Stimulated activated CD4-positive, alpha-beta T cell treated with anti-CD3 and anti-CD28 coated beads, Interleukin-2, amount 100 ng/mL, for 24 hours (primary cell): ENCODE measurements at places on chromosomes 3 and 15.

GRCh38 chr3:81521855-81522254, 239.6 kb downstream of the GBE1 start:
- DNase-seq: no peak

GRCh38 chr15:61118885-61119284, 110.2 kb downstream of the RORA start:
- DNase-seq: no peak

- no peak for DNase-seq
These were observed 41.0 kb upstream of the MANF start for GRCh38 chr3:51343918-51344687.

DNA sequence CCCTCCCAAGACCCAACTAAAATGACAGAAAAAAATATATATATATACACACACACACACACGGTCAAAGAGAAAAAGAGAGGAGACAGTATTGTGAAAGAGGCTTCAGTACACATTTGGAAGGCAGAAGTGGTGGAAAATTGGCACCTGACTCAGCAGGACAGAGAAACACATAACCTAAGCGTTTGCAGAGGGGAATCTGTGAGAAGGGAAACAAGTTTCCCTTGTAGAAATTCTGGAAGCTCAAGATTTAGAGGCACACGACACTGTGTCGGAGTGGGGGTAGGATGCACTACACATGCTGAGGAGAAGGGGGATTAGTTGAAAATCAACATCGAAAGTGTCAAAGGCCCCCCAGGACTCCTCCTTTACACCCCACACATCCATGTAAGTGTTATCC, 53.1 kb downstream of the PAK2 start:
- no peak for DNase-seq

DNA sequence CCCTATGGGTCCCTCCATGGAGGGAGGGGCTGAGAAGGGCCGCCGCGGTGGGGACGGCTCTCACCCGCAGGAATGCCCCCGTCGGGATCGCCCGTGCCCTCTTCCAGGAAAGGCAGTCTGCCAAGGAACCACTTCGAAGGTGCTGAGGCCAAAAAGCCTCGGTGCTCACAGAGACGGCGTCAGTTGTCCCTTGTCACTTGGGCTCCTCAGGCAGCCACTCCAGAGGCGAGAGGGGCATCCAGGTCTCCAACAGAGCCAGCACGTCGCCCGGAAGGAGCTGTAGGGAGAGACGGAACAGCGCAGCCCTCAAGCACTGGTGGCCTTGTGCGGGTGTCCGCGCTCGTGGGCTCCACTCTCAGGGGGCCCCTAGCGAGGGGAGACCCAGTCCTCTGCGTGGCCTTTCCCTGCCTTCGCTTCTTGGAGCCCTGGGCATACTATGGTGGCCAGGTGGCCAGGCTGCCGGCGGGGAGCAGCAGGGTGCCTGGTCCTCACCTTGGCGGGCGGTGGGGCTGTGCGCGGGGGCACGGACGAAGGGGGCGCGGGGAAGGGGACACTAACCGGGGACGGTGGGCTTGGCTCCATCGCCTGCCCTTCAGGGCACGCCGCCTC, 994 bp downstream of the MESP1 start:
- DNase-seq: peak; percentile 17

DNA sequence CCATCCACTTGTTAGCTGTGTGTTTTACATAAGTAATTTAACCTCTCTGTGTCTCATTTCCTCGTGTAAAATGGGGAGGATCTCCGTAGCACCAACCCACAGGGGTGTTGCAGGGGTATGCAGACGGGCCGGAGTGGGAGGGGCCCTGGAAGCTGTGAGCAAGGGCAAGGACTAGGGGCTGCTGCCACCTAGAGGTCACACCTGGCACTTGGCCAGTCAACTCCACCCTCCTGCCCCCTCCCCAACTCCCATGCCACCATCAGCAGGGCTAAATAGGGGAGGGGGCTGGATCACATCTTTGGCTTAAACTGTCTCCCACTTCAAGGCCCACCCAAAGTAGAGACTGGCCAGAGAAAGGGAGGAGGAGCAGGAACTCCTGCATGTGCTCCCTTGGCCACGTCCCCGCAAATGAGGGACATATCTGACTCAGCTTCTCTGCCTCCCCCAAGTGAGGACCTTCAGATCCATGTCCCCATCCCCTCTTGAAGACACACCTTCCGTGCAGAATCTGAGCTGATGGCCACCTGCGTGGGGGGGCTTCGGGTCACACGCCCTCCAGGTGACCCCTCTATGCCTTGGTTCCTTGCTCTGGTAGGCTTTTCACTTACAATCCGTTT, 2.6 kb downstream of the CCDC9B start:
- DNase-seq: peak; percentile 85

DNA sequence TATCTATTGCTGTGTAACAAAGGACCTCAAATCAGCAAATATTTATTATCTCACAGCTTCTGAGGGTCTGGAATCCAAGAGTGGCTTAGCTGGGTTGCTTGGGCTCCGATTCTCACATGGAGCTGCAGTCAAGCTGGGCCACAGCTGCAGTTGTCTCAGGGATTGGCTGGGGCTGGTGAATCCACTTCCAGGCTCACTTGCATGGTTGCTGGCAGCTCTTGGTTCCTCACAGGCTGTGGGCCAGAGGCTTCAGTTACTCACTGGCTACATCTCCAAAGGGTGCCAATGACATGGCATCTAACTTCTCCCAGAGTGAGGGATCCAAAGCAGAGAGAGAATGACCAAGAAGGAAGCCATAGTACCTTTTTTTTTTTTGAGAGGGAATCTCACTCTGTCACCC, 13.9 kb upstream of the SYNM start:
- DNase-seq: no peak

GRCh38 chr15:60390871-60391501, 6.8 kb downstream of the ANXA2 start:
- no peak for DNase-seq

- DNase-seq: no peak
These were observed 781 bp upstream of the NAALADL2 start for GRCh38 chr3:174858353-174858752.

GRCh38 chr3:111725706-111726105, 130.6 kb upstream of the ZBED2 start:
- DNase-seq: no peak

DNA sequence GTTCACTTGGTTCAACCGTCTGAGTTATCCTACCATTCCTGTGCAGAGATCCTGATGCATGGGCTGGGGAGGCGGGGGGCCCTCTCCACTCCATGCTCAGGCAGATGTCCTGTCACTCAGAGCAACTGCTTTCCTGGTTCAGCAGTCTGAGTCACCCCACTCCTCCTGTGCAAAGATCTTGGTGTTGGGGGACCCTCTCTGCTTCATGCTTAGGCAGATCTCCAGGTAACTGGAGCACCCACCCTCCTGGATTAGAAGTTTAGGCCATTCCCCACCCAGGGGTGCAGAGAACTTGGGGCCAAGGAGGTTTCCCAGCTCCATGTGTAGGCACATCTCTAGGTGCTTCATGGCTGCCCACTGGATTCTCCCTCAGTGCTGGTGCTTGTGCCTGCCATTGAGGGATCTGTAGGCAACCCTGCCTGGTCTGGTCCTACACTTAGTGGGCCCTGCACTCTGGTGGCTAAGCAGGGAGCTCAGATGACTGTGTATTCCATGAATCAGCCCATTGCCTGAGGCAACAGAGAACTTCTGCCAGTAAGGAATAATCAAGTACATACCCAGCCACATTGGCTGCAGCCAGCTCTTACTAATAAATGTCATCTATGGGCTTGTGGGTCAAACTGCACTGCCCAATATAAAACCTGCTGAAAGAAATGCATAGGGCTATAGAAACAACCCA, 465.4 kb upstream of the THBS1 start:
- no peak for DNase-seq

DNA sequence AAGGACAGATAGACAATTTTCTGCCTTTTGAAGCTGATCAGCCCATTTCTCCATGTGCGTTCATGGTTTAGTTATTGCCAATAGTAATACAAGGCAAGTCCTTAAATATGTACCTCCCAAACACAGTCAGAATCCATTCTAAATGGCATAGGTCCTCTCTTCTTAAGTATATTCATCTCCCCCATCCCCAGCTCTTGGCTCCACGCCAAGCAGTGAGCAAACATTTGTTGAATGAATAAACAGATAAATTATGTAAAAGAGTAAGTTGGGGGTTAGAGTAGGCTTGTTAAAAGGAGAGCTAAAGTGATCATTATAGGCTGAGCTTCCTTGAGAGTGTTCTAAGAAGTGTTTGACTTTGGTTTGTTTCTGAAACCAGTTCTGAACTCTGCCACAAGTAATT, 241.3 kb downstream of the ITPR1 start:
- no peak for DNase-seq

- no peak for DNase-seq
These were observed 559.0 kb upstream of the GOLIM4 start for GRCh38 chr3:168654700-168655099.

- DNase-seq: no peak
These were observed 21.9 kb downstream of the ZIC4 start for GRCh38 chr3:147384210-147385058.

- DNase-seq: peak; percentile 35
These were observed 1.3 kb downstream of the ADAM10 start for GRCh38 chr15:58748040-58748851.

GRCh38 chr3:88031642-88032077, 27.1 kb downstream of the CGGBP1 start:
- DNase-seq: no peak

GRCh38 chr3:175308097-175308496, 449.0 kb downstream of the NAALADL2 start:
- DNase-seq: no peak

GRCh38 chr3:9951962-9952805, at the start of gene PRRT3:
PRRT3 (minus strand) TSS chr3:9952408; CDS start chr3:9950115, 2,293 bp downstream.
- DNase-seq: peak; percentile 68

DNA sequence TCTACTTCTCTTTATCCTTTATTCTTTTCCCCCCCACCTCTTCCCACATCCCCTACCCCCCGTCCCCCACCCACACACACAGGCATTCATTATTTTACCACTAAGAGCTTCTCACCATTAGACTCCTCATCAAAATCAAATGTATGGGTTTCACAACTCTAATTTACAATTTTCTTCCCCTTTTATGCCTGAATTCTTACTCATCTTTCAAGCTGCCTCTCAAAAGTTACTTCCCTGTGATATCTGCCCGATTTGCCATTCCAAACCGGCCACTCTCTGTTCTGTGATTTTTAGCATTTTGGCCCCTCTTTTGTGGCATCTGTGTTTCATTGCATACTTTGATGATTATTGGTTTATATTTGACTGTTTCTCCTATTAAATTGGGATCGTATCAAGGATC, 42.2 kb downstream of the SLC9A9 start:
- no peak for DNase-seq

DNA sequence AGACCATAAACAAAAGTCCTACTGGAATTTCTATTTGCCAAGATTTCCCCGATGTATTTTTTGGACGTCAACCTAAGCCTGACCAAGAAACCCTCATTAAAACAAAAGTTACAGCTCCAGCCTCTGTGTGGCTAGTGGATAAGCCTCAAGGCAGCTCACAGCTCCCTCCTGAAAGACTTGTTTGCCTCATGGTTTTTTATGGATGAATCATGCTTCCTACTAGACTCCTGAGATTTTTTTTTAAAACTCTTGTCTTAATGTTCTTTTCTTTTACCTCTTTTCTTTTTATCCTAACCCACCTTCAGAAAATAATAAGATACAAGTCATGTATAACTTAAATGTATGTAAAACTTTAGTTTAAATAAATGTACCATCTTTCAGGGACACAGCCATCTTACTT, 52.4 kb downstream of the SUCNR1 start:
- no peak for DNase-seq

DNA sequence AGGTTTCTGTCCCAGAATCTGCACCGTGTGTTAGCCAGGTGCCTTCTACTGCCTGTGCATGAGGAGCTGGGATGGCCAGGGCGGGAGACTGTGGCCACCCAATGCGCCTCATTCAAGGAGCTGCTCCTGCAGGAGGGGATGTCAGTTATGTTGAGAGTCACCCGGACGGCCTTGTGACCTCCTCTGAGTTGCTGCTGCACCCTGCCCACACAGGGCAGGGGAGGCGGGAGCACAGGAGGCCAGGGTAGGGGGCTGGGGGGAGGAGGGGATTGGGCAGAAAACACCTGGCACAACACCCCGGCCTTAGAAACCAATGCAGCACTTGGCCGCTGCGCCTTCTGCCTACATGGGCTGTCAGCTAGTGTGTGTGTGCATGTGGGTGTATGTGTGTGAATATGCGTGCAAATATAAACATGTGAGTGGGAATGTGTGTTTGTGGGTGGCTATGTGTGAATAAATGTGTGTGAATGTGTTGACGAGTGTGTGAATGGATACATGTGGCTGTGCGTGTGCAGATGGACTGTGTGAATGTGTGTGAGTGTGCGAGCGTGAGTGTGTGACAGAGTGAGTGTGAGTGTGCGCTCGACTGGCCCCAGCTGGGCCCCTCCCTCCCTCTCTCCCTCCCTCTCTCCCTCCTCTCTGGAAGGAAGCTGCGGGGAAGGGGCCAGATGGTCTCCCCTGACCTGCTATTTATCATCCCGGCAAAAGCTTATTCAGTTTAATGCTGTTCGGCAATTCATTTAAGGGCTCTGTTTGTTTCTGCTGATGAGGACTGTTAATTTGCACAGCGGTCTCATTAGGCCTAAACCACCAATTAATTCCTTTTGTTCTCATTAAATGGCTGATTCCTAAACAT, 106.9 kb downstream of the TLE3 start:
- no peak for DNase-seq

GRCh38 chr15:22915866-22916515, 64.2 kb downstream of the CYFIP1 start:
- no peak for DNase-seq

DNA sequence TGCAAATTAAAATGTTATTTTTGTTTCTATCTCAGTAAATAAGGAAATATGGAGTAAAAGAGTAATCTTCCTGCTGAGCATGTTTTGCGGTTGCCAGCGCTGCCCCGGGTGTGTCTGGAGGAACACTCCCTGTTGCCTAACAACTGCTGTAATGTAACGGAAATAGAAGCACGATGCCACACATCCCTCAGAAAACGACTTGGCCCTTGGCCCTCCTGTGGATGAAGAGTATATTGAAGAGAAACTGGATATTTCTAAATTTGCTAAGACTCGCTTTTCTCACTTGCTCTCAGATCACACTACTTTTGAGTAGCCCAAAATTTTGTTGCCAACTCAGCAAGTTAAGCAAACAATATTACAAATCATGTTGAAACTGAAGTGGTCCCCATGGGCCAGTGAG, 18.9 kb downstream of the CX3CR1 start:
- peak; percentile 52 for DNase-seq

DNA sequence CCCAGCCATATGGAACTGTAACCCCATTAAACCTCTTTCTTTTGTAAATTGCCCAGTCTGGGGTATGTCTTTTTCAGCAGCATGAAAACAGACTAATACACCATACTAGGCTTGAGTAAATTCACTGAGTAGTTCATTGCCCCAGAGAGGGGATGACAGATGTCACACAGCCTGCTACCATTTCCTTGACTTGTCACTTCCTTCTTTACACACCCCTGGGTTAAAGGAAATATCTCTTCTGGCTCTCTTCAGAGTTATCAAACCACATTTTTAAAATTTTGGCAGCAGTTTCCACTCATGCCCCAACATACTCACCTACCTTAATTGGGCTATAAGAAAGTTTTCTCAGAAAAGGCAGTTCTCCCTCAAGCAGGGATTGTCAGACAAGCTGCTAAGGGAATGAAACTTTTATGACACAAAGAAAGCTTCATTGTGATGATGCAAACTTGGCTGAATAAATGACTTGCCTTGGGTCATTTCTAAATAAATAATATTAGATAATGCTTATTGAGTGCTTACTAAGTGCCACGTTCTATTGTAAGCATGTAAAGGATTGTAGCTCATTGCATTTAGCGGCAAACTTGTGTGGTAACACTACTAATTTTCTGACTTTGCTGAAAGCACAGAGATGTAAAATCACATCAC, 68.0 kb upstream of the RBMS3 start:
- no peak for DNase-seq

GRCh38 chr15:45230245-45230965, 21.6 kb upstream of the SLC28A2 start:
- no peak for DNase-seq
